Calu3 (cell line): ENCODE measurements at places on chromosomes 7 and 10.

DNA sequence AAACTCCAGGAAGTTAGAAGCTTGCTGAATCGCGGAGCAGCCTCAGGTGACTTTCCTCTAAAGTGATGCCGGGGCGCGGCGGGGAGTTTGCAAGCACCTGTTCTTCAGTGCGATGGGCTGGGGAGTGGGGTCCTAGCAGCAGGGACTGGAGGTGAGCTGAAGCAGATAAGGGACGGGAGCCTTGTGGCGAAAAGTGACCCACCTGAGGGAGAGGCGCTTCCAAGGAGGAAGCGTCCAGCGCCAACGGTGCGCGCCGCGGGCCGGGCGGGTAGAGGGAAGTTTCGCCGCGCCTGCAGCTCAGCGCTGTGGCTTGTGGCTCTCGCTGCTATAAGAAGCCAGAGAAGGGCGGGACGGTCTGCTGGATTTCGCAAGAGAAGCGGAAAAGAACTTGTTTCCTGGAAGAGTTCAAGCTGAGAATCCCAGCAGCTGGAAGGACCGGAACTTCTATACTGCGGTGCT lies at the start of gene STEAP4:
Gene STEAP4 (minus strand): TSS at position 305 of the 459 bp plus-strand sequence. CDS start 22,625 bp downstream, outside the sequence.
- no peaks in the 10 kb centered on the region for H3K27me3 ChIP-seq
- H3K4me3 ChIP-seq = peak within 1 kb of the TSS; percentile 74
- peak; percentile 60 for DNase-seq
- peaks cover 13% of the 10 kb centered on the region for H3K4me1 ChIP-seq

GRCh38 chr7:37918526-37918925 lies 1.9 kb upstream of the SFRP4 start:
- H3K27ac ChIP-seq = no peak overlapping the region
- no peak for DNase-seq
- peaks cover 39% of the 10 kb centered on the region for H3K36me3 ChIP-seq
- H3K4me3 ChIP-seq = no peak overlapping the region

GRCh38 chr10:121598263-121599249 lies at the start of gene FGFR2:
Gene FGFR2 (minus strand): TSS chr10:121598444. CDS start chr10:121593817, 4,627 bp downstream.
- peak; percentile 89 for DNase-seq
- no peaks in the 10 kb centered on the region for H3K27me3 ChIP-seq
- H3K36me3 ChIP-seq = peaks cover 34% of the 10 kb centered on the region
- peaks cover 4% of the 10 kb centered on the region for H3K4me1 ChIP-seq
- peak within 1 kb of the TSS; percentile 97 for H3K4me3 ChIP-seq

DNA sequence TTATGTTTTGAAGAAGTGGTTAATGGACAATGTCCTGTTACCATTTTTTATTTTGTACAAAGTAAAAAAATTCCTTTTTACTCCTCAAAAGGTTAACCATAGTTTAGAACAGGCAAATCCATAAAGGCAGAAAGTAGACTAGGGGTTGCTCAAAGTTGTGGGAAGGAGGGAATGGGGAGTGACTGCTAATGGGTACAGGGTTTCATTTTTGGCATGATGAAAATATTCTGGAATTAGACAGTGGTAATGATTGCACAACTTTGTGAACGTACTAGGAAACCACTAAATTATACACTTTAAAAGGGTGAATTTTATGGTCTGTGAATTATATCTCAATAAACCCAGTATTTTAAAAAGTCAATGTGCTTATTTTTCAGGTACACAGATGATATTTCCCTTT lies 35.4 kb upstream of the CDK14 start:
- H3K27ac ChIP-seq = no peak overlapping the region
- no peaks in the 10 kb centered on the region for H3K4me1 ChIP-seq
- no peaks in the 10 kb centered on the region for H3K27me3 ChIP-seq
- no peaks in the 10 kb centered on the region for H3K36me3 ChIP-seq
- H3K4me3 ChIP-seq = no peak overlapping the region
